ENCODE measurements at places on chromosomes 1 and 21.

DNA sequence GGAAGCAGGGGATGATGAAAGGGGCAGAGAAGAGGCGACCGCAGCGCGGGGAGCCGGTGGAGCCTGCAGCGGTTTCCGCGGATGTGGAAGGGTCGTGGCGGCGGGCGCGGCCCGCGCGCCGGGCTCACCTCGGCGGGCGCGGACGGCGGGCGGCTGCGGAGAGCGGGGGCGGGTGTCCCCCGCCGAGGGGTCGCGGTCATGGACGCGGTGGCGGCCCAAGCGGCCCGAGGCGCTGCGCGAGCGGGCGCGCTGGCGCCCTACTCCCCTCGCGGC, 572 bp downstream of the LPGAT1 start:
- DNase-seq, result peak; percentile 4

GRCh38 chr1:108521990-108522393, 37.9 kb upstream of the EEIG2 start:
- no peak for DNase-seq

DNA sequence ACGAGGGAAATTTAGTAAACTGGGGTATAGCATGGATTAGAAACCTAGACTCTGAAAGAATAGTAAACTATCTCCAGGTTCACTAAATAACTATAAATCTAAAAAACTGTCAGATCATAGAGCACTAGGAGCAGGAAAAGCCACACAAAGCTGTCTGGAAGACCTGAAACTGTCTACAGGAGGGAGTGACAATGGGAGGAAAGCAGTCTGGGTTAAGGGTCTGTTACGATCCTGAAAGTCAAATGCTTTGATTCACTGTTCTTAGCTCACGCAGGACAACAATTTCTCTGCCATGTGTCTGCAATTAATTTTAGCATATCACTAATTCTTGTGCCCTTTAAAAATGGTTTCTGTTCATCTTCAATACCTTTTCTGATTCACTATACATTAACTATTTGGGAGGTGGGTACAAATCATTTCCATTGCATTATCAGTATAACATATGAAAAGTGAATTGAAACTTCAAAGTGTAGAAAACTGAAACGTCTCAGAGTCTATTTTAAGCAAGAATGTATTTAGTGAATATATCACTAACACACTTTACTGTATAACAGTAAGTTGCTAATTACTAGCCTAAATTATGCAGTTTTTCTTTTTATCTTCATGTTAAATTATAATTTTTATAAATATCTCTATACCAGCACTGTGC, 18.4 kb downstream of the CEP170 start:
- DNase-seq, result no peak

DNA sequence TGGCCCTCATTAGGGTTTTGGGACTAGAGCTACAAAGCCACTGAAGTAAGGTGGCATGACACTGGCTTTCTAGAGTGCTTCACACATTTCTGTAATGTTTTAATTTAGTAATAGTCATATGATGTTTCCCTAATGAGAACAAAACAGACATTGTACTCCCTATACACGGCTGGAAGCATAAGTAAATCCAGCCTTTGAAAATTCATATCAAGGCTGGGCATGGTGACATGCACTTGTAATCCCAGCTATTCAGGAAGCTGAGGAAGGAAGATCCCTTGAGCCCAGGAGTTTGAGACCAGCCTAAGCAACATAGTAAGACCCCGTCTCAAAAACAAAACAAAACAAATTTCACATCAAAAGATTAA, 7.4 kb downstream of the USP48 start:
- DNase-seq, result no peak

DNA sequence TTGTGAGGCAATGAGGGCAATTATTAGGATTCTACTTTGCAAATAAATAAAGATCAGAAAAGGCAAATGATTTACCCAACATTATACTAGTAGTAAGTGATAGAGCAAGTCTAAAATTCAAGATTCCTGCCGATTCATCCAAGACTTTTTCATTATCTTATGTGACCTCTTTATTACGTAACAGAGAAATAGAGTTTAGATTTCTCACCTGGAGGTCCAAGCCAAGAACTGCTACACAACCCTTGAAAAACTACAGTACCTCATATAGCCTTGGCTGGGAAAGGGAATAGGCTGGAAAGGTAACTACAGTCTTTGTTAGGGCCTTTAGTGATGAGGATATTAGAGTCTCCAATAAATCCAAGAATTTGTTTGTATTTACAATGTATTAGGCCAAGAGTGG, 13.3 kb downstream of the EEIG2 start:
- no peak for DNase-seq

- no peak for DNase-seq
These were observed 605.5 kb downstream of the SMYD3 start for GRCh38 chr1:245901565-245901964.

DNA sequence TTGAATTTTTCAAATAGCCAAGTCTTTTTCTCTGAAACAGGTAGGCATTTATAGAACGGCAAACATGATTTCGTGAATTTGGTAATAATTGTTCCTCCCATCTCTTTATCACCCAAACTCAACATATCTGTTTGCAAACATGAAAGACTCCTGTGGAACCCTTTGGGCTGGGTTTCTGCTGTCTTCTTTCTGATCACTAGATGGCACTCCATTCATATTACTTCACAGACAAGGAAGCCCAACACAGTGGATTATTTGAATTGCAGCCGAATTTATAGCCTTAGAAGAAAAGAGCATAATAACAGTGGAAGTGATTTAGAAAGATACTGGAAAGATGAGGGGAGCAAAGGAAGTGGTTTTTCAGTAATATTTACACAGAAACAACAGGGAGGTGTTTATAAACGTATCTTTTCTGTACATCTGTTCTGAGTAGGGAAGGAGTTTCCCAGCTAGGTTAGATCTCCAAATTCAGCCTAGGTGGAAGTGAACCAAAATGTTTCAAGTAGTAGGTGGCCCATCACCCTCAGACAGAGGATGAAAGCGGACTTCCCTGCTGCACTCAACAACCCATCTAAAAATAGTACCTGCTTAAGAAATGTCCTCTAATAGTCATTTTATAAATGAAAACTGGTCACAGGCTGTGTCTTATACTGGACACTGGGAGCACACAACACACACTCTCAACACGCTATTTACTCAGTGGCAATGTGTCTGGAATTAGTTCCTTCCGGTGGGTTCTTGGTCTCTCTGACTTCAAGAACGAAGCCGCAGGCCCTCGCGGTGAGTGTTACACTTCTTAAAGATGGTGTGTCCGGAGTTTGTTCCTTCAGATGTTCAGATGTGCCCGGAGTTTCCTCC, 67.6 kb downstream of the MAP3K21 start:
- no peak for DNase-seq

DNA sequence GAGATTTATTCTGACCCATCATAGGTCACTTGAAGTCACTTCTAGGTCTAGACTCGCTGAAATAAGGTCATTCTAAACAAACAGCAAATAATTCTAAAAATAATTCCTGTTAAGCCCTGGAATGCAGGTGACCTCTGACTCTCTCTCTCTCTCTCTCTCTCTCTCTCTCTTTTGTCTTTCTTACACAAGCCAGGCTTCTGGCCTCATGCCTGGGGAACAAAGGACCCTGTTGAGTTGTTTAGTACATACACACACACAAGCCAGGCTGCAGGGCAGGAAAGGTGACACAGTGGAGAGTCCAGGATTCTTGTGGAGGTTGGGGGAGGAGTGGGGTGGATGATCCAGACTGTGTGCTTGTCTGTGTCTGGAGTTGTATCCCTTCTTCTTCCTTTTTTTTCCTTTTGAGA, 4.0 kb upstream of the MEX3A start:
- no peak for DNase-seq

GRCh38 chr1:16296643-16297042, 55.6 kb downstream of the FBXO42 start:
- no peak for DNase-seq

GRCh38 chr1:231517076-231517475, 11.4 kb upstream of the TSNAX start:
- DNase-seq, result no peak

DNA sequence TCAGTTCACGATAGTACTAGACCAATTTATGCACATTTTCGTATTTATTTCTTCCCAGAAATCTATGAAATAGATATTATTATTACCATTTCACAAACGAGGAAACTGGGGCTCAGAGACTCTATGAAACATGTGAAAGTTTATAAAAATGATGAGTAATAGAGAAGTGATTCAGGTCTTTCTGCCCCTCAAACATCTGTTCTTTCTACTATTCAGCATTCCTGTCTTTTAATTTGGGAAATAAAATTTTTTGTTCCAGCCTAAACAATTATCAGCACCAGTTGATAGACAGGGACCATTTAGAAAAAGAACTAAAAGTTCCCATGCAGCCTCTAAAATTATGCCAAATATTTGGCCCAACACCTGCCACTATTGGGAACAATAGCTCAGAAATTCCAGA, 585.1 kb downstream of the PTPRC start:
- no peak for DNase-seq

- peak; percentile 71 for DNase-seq
These were observed at the start of gene GABPB2 for GRCh38 chr1:151070474-151071276. GABPB2 (plus strand) TSS chr1:151070761; CDS start chr1:151088190, 17,429 bp downstream.

DNA sequence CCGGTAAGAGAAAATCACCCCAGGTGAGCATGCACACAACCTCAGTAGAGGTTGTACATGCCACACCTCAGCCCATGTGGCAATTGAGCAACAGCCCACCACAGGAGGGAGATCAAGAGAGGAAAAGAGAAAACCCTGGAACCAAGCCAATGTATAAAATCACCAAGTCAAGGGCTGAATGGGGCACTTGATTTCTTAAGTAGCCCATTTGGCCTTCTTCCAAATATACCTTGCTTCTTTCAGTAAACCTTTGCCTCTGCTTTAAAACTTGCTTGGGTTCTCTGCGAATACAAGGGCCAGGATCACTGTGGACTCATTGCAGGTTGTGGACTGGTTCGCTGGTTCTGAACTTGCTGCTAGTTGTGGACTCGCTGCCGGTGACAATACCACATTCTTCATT, 1814.0 kb downstream of the PLA2G4A start:
- no peak for DNase-seq

GRCh38 chr1:175314300-175314699, 121.7 kb upstream of the KIAA0040 start:
- DNase-seq, result no peak

GRCh38 chr1:183081402-183082120, 58.3 kb downstream of the LAMC1 start:
- DNase-seq, result no peak

- no peak for DNase-seq
These were observed 21.6 kb downstream of the HSF2BP start for GRCh38 chr21:43637530-43638158.

- no peak for DNase-seq
These were observed 58.6 kb downstream of the CACNA1E start for GRCh38 chr1:181541947-181542346.

DNA sequence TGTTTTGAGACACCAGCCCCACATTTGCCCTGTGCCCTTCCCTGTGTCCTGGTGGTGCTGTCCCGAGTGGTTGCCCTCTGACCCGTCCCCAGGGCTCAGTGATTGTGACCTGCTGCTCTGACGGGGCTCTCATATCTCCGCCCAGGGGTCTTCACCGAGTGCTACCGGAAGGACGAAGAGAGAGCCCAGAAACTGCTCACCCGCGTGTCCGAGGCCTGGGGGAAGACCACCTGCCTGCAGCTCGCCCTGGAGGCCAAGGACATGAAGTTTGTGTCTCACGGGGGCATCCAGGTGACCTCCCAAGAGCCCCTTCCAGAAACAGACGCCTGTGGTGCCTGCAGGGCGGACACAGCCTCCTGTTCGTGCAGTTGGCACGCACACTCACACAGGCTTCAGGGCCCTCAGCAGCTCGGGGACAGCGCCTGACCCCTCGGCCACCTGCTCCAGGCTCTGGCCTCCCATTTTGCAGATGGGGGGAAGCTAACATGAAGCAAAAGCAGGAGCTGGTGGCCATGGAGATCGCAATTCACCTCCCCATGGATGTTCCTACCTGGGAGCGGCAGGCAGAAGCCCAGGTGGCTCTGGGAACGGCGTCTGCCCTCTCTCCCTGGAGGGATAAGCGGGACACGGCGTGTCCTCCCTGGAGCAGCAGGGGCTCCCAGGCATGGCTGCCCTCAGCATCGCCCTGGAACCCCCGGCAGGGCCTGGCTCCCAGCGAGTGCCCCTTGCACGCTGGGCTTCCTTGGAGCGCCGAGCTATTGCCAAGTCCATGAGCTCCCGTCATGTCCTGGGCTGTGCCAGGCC, 45.9 kb downstream of the TRPM2 start:
- DNase-seq, result no peak

DNA sequence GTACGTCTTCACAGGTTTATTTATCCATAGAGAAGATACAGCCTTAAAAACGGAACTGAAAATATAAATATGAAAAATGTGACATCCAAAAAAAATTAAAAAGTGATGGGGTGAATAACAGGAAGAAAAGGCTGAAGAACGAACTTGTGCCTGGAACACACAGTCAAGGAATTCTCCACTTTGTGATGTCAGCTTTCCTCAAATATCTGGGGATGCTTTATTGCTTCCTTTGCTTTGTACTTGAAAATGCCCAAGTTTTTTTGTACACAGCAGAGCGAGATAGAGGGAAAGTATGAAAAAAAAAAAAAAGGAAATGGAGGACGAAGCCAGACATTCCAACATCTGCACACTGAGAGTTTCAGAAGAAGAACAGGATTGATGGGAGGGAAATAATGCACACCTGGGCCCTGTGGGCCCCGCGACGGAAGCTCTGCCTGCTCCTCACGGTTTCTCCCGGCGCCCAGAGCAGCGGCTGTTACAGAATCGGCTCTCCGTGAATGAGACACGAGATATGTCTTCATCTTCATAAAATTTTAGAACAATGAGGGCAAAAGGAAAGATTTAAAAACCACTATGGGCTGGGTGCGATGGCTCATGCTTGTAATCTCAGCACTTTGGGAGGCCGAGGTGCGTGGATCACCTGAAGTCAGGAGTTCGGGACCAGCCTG, 10.0 kb upstream of the LRRC3 start:
- no peak for DNase-seq

DNA sequence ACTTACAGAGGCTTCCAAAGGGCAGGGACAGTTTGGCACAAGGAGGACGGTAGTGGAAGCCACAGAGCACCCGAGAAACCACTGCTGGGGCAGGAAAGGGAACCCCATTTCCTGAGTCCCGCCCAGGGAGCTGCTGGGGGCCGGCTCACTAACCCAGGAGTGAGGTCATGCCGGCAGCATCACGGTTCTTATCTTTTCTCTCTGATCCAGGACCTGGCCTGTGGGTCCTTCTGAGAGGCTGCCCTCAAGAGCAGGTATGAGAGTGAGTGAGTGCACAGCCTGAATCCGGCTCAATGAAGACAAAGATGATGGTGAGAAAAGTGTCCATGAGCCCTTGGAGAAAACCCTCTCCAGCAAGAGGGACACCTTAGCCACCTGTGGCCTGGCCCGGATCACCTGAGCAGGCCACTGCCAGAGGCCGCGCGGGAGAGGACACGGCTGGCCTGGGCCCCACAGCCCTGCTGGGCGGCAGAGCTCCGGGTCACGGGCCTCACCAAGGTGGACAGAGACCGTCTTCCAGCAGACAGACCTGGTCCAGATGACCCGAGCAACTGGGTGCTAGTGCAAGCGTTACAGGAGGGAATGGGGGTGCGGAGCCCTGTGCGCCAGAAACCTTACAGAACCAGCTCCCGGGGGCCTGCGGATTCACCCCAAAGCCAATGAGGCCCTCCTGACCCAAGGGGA, 94.9 kb downstream of the RIPK4 start:
- DNase-seq, result no peak

DNA sequence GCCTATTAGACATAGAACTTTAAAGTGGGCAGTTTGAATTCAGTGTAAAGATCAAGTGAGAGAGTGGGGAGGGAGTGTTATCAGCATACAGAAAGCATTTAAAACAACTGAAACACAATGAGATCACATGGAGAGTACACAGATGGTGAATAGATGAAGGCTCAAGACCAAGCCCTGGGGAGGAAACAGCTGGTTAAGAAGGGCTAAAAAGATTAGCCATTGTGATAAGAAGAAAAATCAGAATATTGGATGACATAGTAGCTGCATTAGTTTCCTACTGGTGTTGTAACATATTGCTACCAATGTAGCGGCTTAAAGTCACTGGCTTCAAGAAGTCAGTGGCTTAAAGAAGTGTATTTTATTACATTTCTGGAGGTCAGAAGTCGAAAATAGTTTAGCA, 443.4 kb upstream of the RGS18 start:
- DNase-seq, result no peak

Measured in stimulated activated CD4-positive, alpha-beta T cell treated with anti-CD3 and anti-CD28 coated beads, Interleukin-15, amount 100 ng/mL, for 1 hour (primary cell).